ENCODE measurements at places on chromosomes 2 and 18.
A peak's percentile ranks its signal among the peaks of the same experiment; 100 is the strongest.

GRCh38 chr2:68908392-68908970 lies 37.3 kb upstream of the BMP10 start:
- peak; percentile 77 for DNase-seq

DNA sequence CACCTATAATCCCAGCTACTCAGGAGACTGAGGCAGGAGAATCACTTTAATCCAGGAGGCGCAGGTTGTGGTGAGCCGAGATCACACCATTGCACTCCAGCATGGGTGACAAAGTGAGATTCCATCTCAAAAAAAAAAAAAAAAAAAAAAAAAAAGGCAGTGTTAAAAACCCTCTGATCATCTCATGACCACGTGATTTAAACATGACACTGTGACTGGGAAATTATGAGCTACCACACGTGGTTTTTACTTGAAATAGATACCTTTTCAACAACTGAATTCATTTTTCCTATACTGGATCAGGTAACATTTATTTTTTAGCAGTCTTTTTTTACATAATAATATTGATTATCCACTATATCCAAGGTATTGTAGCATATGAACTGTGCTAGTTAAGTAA lies 102.7 kb downstream of the PTRHD1 start:
- no peak for DNase-seq

DNA sequence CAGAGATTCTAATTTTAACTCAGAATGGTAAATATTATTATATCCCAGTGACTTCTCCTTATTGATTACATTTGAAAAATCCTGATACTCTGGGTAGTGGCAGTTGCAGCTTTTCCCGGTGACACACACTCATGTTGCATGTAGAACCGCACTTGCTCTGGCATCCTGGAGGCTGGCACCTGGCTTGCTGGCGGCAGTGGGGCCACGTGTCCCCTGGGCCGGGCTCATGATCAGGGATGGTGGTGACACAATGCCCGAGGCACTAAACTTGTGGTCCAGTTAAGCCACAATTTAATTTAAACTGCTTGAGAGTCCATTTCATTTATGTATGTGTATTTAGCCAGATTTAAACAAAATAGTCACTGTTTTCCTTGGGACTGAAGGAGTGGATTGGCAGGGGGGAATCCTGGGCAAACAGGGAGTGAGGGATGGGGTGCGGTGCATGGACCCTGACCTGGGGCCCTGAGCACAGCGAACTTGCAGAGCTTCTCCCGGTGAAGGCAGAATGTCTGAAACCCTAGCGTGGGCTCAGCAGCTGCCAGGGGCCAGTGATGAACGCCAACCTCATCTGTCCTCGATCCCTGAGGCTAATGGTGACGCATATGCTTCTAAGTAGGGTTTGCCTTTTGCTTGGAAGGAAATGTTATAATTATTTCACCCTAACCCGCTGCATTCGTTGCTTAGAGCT lies 50.0 kb downstream of the KCNG2 start:
- DNase-seq: no peak

- no peak for DNase-seq
These were observed 185.8 kb upstream of the HS6ST1 start for GRCh38 chr2:128504246-128505149.

GRCh38 chr2:60508339-60508917 lies 45.0 kb downstream of the BCL11A start:
- no peak for DNase-seq

DNA sequence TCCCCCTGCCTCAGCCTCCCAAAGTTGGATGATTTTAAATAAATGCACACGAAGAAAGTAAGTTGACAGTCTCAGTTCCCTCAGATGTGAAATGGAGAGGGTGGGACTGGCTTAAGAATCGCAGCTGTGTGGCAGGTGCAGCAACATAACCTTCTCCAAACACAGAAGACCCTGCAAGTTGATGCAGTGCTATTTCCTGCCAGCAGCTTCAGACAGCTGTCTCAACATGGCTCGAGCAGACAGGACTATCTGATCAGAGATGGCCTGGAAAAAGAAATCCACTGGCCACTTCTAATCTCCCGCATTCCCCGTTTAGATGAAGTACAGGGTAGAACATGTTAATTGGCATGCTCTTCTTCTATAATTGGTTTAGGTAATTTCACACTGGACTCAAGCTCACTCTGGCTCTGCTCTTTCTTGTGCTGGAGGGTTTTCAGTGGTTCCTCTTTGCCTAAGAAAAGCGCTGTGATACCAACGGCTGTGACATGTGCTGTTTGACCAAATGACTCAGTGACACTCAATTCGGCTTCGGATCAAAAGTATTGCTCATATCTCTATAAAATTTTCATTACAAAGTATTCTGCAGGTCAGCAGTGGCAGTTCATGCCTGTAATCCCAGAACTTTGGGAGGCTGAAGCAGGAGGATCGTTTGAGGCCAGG lies 40.2 kb downstream of the MYOM1 start:
- no peak for DNase-seq

DNA sequence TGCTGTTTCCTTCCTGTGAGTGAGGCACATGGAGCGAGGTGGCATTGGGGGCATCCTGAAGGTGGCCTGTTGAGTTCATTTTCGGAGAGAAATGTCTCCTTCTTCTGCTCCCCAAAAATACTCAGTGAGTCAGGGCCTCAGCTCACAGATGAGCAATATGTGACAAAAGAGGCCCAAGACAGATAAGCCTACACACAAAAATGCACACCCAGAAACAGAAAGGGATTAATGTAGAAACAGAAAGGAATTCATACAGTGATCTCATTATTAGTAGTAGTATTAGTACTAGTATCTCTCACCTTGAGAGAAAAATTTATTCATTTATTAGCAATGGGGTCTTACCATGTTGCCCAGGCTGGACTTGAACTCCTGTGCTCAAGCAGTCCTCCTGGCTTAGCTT lies 5.1 kb downstream of the GPR75 start:
- DNase-seq: no peak

GRCh38 chr2:100247256-100248043 lies 74.9 kb downstream of the LONRF2 start:
- no peak for DNase-seq

DNA sequence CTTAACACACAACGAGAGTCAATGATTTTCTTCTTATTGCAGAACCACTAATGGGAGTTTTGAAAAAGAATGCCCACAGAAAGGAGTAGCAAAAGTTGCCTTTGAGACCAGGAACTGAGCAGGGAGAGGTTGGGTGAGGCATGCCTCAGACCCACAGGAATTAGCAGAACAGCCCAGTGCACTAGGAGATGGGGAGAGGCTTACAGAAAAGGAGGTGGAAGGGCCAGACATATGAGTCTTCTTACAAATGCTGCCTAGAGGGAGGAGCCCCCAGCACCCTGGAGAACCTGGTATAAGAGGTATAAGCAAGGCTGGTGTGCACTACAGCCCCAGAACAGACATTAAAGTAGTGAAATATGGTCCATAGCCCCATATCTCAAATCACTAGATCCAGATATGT lies 162.0 kb downstream of the DTNA start:
- no peak for DNase-seq

GRCh38 chr2:70477441-70477844 lies 76.2 kb downstream of the TGFA start:
- no peak for DNase-seq

GRCh38 chr2:13255485-13255884 lies 538.7 kb downstream of the TRIB2 start:
- no peak for DNase-seq

GRCh38 chr2:196592911-196593881 lies 46.3 kb upstream of the CCDC150 start:
- DNase-seq: no peak

DNA sequence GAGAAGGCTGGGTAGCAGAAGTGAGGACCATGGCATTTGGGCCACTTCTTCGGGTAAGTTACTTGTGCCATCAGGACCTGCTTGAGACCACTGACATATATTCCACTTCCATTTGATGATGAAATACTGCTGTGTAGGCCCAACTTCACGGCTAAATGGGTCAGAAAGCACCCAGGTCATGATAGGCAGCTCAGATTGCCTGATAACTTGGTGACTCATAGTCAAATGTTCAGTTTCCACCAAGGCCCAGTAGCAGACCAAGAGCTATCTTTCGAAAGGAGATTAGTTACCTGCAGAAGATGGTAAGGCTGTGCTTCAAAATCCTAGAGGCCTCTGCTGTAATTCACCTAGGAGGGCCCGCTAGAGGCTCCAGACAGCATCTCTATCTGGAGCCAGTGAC lies 31.8 kb upstream of the MEX3C start:
- no peak for DNase-seq

DNA sequence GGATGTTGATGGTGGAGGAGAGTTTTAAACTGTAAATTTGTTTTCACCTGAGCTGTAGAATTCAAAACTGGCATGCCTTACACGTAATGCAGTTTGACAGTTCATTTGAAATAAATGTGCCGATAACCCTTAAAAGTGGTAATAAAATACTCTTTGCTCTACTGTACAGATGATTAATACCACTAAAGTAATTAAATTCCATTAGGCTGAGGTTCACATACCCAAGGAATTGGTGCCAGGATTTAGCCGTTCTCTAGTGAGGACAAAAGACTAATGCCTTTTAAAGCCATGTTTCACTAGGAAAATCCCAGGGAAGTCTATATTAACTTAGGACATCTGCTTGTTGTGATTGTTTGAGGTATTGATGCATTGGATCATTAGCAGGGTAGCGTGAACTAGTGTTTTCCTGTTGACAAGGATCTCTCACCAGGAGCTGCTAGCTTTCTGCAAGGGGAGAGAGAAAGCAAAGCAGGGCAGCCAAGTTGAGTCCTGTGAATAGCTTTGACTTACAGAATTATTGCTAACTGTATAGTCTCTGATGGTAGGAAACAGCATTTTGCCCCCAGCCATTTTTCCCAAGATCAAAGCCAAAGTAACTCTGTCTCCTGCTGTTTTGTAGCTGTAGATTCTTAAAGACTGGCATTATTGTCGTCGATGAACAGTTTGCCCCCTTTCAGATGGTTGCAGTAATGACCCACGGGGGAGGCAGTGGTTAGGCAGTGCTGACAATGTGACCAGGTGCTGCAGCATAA lies 280.9 kb upstream of the FANCL start:
- no peak for DNase-seq

- no peak for DNase-seq
These were observed 176.3 kb downstream of the ANKRD30B start for GRCh38 chr18:14924226-14924625.

DNA sequence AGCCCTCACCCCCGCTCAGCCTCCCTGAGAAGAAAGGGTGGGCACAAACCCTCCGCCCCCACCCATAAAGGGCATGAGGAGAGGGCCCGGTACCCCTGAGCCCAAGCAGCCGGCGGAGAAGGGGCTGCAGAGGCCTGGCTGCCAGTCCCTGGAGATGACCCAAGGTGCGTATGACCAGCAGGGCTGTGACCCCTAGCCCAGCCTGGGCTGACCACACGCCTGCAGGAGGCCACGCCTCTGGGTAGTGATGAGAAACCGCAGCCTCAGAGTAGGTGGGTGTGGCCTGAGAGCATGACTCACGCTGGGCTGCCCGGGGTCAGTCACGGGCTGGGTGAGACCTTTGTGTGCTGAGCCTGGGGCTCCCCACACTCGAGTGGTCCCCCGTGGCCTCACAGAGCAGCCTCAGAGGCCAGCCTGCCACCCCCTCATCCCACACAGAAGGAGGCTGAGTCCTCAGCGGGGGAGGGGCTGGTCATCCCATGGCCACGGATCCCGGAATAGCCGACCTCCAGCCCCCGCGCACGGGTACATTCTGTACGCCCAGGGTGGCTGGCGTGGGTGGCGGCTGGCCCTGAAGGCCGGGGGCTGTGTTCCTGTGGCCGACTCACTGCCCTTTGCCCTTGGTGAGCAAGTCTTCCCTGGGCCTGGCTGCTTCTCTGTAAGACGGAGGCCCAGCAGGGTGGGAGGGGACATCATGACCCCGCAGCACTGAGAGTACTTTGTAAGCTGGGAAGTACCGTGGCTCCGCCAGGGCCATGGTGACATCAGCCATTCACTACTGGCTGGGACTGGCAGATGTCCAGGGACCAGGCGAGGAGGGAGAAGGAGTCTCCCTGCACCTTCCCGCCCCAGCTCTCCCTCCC lies 110.8 kb upstream of the OTOS start:
- peak; percentile 84 for DNase-seq

DNA sequence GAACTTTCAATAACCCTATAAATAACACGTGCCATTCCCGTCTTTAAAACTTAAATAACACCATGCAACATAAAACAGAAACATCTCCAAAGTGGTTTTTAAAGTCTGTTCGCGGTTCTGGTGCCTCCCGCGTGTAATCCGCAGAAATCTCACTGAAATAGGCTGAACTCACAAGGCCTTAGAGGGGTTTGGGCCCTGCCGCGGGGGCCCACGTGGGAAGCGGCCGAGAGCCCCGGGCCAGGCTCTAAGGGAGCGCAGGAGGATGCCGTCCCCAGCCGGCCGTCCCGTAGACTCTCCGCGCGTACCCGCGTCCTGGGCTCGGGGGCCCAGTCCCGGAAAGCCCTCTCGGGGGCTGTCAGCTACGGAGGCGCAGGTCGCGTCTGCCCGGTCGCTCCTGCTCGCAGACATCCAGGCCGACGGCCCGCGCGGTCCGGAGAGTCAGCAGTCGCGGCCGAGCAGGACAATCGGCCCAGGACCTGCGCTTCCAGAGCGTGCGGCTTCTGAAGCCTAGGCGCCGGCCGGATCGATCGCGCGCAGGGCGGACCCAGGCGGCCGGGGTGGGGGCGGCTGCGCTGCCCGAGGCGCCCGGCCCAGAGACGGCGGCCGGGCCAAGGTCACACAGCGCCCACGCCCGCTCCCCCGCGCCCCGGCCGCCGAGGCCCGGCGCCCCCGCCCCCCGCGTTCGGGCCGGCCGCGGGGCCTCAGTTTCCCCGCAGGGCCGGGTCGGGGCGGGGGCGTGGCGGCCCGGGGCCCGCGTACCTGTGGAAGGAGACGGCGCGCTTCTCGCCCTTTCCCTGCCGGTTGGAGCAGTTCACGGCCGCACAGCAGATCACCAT lies 558 bp downstream of the THAP4 start:
- no peak for DNase-seq

DNA sequence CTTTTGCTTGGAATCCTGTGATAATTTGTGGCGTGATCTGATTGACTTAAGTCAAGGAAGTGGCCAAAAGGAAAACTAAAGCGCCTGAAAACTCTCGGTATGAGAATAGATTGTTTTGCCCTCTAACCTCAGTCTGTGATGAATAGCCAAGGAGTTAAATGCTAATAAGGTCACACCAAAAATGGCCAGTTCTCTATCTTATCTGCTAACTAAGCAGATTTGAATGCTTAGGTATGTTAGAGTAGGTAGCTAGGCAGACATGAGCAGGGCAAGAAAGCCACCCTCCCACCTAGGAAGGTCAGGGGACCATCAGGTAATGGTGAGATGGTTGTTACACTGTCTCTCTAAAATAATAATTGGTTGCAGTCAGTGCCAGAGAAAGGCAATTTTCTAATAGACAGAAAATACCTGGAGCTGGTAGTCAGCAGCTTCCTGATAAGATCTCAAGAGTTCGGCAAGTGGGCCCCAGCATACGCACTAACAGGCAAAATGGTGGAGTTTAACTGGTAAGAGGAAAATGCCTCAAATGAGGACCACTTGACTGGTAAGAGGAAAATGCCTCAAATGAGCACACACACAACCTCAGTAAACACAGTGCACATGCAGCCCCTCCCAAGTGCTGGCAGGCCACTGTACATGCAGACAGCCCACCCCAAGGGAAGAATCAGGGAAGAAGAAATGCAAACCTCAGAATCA lies 468.4 kb downstream of the MBD2 start:
- DNase-seq: no peak
